ENCODE measurements at places on chromosomes 1 and 21.

- no peak for DNase-seq
Measured at GRCh38 chr1:205802060-205802459, 10.9 kb downstream of the SLC41A1 start.

DNA sequence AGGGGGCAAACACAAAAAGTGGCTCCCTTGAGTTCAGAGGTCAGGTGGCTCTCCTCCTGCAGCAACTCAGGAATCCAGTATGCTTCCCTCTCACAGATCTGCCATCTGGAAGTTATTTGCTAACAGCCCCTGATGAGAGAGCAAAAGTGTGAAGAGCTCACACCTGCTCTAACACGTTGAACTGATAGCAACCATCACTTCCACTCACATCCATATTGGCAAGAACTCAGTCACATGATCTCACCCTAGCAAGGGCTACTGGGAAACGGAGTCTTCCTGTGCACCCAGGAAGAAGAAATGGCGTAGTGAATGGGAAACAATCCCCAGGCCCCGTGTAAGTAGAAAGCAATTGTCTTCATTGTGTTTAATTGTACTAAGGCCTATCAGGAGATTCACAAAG lies 20.7 kb upstream of the SLC45A1 start:
- DNase-seq, result no peak

- DNase-seq, result no peak
Measured at GRCh38 chr21:41403331-41403730, 22.7 kb upstream of the MX1 start.

- DNase-seq, result no peak
Measured at GRCh38 chr21:42734323-42734971, 81.0 kb downstream of the PDE9A start.

- no peak for DNase-seq
Measured at GRCh38 chr1:63112155-63112900, 210.0 kb upstream of the FOXD3 start.

DNA sequence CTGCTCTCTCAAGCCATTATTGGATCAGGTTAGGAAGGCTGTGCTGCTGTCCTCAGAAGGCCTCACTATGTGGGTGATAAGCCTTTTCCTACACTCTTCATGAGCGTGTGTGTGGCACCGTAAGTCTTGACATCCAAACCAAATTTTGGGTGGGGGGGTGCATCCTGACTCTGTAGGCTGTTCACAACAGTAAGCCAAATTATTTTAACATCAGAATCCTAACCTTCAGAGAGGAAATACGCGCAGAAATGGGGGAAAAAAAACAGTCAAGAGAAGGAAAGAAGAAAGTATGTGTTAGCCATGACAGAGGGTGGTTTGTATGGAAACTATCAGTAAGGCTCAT lies 21.0 kb downstream of the STPG1 start:
- DNase-seq, result no peak

DNA sequence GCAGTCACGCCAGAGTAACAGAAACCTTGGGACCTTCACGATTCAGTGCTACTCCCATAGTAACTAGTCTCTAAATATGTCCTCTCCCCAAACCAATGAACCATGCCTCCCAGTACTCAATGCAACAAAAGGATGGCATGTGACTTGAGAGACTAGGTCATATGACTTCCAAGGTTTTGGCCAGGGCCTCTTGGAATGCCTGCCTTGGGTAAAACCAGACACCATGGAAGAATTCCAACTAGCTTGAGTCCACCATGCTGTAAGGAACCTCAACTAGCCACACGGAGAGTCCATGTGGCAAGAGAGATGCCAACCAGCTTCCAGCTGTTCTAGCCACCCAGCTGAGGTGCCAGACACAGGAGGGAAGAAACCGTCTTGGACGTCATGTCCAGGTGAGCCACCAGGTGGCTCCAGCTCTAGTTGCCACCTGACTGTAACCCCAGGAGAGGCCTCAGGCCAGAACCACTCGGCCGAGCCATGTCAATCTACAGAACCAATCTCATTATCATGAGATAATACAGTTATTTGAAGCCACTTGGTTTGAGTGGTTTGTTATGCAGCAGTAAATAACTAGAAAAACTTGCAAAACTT lies 115.0 kb downstream of the SYF2 start:
- DNase-seq, result no peak

- no peak for DNase-seq
Measured at GRCh38 chr1:59880735-59881134, 45.8 kb downstream of the CYP2J2 start.

DNA sequence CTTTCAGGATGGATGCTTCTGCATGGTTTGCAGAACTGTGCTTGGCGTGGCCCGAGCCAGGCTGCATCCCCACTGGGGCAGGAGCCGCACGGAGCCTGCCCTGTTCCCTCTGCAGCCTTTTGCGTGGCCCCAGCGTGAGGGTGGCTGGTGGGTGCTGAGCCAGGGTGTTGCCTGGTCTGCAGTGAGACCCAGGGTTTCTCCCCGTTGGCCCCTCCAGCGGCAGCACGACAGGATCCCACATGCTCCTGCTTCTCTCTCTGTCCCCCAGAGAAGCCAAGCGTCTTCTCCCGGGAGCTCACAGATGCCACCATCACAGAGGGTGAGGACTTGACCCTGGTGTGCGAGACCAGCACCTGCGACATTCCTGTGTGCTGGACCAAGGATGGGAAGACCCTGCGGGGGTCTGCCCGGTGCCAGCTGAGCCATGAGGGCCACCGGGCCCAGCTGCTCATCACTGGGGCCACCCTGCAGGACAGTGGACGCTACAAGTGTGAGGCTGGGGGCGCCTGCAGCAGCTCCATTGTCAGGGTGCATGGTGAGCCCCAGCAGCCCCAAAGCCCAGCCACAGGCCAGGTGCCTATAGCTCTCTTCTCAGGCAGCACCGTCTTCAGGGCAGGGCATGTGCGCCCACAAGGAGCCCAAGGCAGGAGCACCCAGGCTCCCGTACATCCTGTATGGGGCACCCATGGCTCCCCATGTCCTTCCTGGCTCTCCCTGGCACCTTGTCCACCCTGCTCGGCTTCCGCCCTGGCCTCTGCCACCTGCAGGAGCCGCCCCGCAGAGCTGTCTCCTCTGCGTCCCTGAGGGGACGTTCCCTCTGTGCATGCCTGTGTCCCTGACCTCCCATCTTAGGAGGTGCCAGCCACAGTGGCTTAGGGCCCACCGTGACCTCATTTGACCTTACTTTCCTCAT lies 78.9 kb downstream of the OBSCN start:
- no peak for DNase-seq

All from NCI-H1048 (cell line).